ENCODE measurements at places on chromosomes 3 and 15. TPM values are rescaled to one million over a fixed set of nuclear protein-coding genes. Genes with fewer than 3 reads are reported as not detected.
A peak's percentile ranks its signal among the peaks of the same experiment; 100 is the strongest.

GRCh38 chr3:143914257-143914656 is 57.4 kb upstream of the DIPK2A start:
- no peak for DNase-seq

GRCh38 chr3:55285156-55285555 is 201.9 kb downstream of the WNT5A start:
- no peak for DNase-seq

GRCh38 chr3:197793247-197793646 is 2.2 kb downstream of the LRCH3 start:
- DNase-seq, result peak; percentile 44

DNA sequence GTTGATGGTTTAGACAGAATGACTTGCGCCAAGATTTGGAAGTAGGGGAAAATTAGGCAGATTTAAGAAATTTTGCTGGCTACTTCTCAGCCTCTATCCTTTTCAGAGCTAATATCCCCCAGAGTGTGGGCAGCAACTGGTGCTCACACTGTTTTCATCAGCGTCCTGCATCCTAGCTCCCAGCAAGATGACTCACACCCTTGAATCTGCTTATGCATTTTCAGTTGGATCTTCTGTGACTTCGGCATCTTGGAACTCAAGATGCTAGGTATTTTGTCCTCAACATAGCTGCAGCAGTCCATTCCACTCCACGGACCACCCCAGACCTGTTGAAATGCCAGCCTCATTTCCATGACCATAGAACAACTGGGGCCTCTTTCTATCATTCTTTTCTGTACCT is 336.1 kb upstream of the NR2F2 start:
- DNase-seq, result peak; percentile 50

- DNase-seq, result no peak
Observed at GRCh38 chr15:69685512-69686452, 233.2 kb downstream of the RPLP1 start.

DNA sequence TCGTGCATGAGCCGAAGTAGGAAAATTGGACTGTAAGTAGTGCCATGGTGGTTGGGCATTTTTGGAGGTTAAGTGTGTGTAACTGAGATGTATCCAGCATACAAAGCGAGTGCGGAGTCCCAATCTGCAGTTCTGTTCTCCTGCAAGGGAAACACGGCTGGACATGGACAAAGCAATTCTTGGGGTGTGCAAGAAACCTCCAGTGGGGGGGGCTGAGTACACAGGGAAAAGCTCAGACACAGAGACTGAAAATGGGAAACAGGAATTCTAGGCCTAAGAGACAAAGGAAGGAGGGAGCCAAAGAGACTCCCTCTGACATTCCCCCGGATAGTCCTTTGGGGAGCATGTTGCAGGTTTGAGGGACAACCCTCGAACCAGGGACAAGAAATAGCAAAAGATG is 83.2 kb upstream of the PLSCR4 start:
- DNase-seq, result peak; percentile 34

- no peak for DNase-seq
Observed at GRCh38 chr3:100081986-100082692, 32.2 kb downstream of the FILIP1L start.

- DNase-seq, result no peak
Observed at GRCh38 chr15:58240191-58240932, 102.2 kb downstream of the AQP9 start.

DNA sequence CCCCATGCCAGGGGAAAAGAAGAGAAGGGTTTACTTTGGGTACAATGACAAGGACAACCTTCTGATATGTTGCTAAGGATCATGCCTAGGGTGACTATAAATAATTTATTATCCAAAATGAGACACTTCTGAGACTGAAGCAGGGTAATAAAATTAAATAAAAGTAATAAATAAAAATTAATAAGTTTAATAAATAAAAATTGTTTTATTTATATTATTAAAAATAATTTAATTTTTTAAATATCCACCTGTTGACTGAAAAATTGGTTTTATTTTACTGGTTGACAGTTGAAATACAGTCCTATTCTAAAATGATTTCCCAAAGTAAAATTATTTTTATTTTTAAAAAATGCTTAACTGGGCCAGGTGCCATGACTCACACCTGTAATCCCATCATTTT is 102.0 kb downstream of the FHIT start:
- no peak for DNase-seq

DNA sequence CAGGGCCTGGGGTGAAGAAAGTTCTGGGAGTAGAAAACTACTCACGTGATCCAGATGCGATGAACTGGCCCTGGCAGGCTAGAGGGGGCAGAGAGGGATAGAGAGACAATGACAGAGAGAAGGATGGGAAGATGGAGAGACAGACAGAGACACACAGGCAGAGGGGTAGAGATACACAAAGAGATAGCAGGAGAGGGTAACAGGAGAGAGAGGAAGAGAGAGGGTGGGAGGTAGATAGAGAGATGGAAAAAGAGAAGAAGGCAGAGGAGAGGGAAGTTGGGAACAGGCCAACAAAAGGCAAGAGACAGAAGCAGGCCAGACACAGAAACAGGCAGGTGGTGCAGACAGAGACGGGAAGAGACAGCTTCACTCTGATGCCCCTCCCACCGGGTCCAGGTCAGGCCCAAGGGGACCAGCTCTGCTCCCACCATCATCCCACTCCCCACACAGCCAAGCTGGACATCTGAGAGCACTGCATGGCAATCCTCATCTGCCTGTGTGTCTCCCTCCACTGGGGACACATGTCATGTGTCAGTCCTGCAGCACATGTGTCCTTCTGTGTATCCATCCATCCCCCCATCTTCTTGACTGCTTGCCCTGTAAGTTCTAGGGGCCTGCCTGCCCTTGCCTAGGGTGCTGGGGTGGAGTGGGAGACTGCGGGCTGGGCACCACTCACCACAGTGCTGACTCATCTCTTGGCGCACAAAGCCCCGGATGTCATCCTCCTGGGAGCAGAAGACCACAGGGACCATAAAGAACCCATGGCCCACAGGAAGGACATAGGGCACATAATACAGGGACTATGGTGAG is 2.2 kb upstream of the UCN2 start:
- DNase-seq, result peak; percentile 92

DNA sequence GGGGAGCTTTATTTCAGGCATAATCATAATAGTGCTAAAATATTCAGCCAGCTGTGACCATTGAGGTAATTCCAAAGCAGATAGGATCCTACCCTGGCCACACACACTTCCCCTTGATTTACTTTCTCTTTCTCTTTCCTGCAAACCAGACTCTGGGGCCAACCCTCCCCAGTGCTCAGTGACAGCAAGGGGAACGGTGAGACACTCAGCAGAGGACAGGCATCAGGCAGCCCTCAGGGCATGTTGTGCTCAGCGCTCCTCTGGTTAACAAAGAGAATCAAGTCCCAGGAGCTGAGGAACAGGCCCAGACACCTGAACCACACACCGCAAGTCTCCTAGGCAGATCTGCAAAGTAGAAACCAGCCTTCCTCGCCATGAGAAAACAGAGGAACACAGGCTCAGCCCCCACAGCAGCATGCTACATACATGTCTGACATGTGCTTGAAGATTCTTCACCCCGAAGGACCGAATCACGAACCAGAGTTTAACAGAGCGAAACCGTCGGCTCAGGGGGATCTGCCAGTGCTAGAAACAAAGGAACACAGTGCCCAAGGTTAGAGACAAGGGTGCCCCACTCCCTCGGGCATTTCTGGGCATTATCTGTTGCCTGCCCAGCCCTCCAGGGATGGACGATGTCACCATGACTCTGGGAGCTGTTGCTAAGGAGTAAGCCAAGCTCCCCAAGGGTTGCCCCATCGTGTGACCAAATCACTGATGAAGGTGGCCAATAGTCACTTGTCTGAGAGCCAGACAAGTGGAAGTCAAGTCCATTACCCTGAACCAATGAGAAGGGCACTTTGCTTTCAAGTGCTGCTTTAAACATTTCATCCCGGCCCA is 17.5 kb downstream of the HDC start:
- DNase-seq, result peak; percentile 23

DNA sequence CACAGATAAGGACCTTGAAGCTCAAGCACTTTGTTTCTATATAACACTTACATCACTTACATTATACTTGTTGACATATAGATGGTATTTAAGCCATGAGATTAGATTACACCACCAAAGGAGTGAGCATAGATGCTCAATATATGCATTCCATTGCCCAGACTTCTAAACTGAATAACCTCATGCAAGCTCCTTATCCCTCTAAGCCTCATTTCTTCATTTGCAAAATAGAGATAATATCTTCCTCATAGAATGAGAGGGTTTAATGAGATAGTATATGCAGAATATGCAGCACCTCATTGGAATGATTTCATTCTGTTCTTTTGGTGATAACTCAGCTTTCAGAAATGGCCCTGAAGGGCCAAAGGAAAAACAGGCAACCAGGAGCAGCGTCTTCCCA is 18.5 kb downstream of the NLGN1 start:
- DNase-seq, result no peak

- DNase-seq, result no peak
Observed at GRCh38 chr15:64597477-64597822, 137.1 kb downstream of the ZNF609 start.

GRCh38 chr3:171248426-171249111 is 211.6 kb downstream of the TNIK start:
- DNase-seq, result no peak

GRCh38 chr3:49745986-49746385 is 22.2 kb upstream of the GMPPB start:
- DNase-seq, result peak; percentile 18

DNA sequence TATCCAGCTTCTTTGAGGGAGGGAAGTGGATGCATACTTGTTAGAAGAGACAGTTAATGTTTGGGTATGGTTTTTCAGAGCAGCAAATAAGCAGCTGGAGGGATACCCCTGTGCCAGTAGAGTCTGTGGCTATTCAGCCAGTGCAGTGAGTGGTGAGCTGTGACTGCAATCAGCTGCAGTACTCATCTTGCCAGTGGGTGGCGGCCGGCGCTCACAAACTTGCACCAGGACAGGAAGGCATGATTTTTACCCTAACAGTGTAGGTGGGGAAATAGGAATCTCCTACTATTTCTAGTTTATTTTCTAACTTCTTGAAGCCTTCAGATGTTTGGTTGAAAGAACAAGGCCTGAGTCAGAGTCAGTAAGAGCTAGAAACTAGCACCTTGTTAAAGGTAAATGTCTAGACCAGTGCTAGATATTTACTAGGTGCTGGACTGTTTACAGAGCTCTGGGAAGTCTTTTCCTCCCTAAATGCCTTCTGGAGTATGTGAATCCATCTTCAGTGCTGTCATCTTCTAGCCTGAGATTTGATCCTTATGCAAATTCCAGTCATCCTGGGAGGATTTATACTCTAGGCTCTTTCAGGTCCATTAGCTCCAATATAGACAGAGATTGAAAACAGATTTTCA is 23.6 kb downstream of the TIMP4 start:
- DNase-seq, result peak; percentile 67

DNA sequence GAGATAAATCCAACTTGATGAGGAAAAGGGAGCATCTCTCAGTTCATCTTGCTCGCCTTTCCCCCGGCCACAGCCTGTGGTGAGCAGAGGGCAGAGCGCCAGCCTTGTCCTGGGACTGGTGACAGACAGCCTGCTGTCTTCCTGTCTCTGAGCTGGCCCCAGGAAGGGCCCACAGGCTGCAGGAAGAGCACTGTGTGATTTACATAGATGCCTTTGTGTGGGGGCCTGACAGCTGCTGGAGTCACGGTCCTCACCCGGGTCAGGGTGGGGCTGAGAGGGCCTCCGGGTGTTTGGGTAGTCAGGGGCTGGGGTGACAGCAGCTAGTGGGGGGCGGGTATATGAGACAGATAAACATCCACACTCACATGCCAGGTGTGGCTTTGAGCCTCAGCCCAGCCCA is 29.3 kb downstream of the PLA2G4D start:
- DNase-seq, result peak; percentile 57

DNA sequence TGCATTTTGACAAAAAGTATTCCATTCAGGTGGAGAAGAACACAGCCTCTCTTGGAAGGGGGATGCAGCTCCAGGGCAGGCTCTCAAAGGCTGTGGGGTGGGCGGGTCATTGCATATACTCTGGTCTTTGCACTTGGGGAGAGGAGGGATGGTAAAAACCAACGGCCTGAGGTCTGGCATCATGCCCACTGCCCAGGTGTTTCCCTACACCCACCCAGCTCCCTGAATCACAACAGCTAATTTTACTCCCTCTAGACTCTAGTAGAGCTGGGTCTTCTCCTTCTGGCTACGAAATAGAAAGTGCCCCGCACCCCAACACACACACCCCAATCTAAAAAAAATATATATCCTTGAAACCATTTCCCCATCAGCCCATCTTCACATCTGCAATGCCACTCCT is 1.0 kb downstream of the MYLK start:
- DNase-seq, result peak; percentile 75

DNA sequence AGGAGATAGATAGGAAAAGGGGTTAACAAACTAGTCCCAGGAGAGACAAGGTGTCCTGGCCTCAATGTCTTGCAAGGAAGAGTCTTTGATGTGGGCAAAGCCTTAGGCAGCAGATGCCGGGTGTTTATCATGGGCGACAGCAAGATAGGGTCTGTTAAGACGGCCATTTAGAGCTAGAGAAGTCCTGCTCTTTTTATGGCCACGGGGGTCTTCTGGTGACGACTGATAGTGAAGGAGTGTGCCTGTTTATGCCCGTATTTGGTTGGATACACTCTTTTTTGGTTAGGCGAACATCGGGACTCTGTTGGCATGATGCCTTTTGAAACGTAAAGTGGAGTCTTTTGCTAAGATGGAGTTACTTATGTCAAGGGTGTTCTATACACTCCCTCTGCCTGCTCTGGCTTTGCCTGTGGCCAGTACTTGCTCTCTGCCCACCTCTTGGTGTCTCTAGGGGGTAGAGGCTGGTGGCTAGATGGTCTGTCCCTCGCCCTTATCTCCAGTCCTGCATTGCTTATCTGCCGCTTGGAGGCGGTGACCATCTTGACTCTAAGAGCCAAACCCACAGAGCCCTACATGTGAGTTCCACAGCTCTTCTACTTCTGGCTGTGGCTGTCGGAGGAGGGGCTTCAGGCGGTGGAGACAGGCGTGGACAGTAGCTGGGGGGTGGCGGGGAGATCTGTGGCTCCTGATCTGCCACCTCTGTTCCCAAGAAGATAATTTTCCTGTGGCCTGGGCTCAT is 55.8 kb upstream of the ZBTB38 start:
- DNase-seq, result no peak

DNA sequence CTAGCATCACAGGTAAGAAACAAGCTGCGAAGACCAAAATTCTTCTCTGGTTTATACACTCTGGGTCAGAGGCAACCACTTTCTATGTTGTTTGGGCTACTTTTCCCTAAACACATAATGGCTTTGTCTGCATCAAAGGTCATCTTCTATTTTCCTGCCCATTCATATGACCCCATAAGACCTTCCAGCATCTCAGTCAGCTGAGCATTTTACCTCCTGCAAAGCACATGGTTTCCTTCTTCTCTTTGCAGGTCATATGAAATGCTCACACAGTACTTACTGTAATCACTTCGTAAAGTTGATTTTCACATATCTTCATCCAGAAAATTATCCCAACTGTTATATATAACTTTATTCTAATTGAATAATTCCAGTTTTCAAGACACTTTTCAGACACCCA is 34.8 kb downstream of the LIPC start:
- DNase-seq, result no peak

GRCh38 chr3:192892981-192893700 is 24.5 kb downstream of the MB21D2 start:
- DNase-seq, result peak; percentile 95

The VEPH1 gene
- 91.1 TPM for total RNA-seq

The AMIGO3 gene
- 2.0 TPM for total RNA-seq

The PROK2 gene
- total RNA-seq, result not detected

The CP gene
- not detected for total RNA-seq

The RETNLB gene
- not detected for total RNA-seq
